NCI-H187 treated with DMSO at 0.1 percent for 48 hours (cell line): ENCODE measurements at places on chromosomes 2 and 18.

GRCh38 chr2:85326406-85327159, 1.2 kb downstream of the TGOLN2 start:
- no peak for DNase-seq

DNA sequence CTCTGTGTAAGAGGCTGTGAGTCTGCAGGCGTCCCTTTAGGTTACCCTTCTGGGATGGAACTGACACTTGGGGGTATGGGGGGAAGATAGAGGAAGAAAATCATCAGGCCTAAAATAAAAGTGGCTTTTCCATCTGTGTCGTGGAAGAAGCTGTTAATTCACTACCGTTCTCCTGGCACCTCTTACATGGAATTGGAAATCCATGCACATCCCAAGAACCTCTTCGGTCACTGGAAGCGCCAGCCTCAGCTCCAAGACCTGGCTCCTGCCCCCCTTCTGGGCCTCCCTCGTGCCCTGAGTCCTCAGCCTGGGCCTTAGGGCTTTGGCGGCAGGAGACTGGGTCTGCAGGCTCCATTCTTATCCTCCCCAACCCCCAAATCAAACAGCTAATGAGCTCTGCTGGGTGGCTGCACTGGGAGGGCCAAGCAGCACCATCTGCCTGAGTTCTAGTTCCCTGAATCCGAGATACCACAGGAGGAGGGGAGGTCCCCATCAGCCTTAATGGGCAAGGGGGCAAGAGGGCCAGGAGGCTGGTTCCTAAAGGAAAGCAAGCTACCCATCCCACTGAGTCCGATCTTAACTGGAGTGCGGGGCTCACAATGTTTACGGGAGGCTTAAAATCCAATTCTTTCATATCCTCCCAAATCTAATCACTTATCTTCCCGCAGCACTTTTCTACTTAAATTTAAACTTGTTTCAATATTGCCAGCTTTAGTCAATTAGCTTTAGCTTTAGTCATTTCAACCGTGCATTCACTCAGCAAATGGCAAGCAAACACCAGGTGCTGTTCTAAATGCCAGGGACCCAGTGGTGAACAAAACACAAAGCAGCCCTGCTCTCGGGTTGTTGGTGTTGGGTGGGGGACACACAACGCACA, 52.8 kb downstream of the FAM178B start:
- DNase-seq: no peak

- no peak for DNase-seq
These were observed 76.7 kb downstream of the RND3 start for GRCh38 chr2:150410809-150411208.

DNA sequence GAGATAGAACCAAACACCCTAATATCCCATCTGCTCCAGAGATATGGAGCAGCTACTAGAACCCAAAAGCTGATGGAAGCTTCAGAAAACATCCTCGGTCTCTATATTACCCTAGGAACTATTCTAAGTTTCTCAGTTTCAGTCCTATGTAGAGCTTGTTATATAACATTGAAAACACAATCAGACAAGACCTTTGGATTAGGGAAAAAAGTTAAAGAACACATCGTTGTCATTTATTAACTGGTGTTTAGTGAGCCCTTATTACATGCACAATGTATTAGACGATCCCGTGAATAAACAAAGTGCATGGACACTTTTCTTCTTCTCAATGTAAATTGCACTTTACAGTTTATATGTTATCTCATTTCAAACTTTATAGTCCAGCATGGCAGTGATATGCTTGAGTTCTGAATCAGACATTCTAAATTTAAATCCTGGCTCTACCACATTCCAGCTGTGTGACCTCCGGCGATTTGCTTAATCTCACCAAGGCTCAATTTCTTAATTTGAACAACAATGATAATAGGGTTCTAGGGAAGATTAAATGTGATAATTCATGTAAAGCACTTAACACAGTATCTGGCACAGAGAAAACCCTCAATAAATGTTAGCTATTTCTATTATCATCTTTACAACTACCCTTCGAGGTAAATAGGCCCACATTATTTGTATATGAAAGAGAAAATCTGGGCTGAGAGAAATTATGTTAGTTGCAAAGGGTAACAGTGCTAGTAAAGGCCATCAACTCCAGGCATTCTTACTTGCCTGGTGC, 83.6 kb upstream of the PIK3C3 start:
- no peak for DNase-seq

DNA sequence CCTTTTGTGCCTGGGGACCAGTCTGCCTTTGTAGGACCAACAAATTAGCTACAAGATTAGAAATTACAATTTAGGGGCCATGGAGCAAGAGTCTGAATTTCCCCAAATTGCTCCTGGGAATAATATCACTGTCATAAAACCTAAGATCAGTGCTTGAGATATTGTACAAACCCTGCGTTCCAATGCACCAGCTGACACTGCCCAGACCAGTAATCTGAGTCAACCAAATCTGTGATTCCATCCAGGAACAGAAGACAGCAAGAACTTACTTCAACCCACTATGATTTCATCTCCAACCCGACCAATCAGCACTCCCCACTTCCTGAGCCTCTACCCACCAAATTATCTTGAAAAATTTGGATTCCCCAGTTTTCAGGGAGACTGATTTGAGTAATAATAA, 1305.0 kb upstream of the NRXN1 start:
- no peak for DNase-seq

GRCh38 chr2:136502660-136503059, 262.7 kb upstream of the THSD7B start:
- DNase-seq: no peak

GRCh38 chr2:130341562-130342019, 1.1 kb upstream of the IMP4 start:
- no peak for DNase-seq

DNA sequence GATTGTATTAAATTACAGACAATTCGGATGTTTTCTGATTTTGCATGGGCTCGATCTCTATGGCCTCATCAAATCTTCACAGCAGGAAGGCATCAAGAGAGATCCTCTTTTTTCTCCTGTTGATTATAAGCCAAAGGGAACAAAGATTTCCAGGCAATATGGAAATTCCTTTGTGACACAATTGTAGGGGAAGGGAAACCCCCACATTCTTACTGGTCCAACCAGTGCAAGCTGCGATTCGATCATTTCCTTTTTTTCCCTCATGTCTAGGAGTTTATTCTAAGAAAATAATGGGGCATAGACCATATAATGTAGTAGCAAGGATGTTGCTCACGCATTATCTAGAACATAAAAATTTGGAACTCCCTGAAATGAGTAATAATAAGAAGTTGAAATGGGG, 87.7 kb downstream of the LYPD6 start:
- no peak for DNase-seq
